ENCODE measurements at places on chromosomes 1 and 21.

- no peak for DNase-seq
These were observed 52.6 kb downstream of the TRABD2B start for GRCh38 chr1:47944561-47944960.

DNA sequence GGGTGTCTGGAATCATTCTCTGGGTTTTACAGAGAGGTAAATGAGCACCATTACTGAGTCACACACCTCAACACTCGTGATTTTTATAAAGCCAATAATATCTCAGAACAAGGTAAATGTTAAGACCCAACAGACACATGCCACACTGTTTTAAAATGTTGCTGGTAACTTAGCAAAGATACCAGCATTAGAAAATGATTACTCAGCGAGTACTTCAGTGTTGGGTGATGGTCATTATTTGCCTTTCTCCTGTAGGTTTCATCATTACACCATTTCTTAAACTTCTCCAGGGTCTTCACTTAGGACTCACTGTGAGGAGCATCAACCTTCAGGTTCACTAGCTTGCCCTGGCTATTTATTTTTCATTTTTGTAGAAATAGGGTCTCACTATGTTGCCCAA lies 6.9 kb upstream of the C4BPB start:
- DNase-seq = no peak

- DNase-seq = no peak
These were observed 98.2 kb downstream of the NEK7 start for GRCh38 chr1:198254948-198255347.

DNA sequence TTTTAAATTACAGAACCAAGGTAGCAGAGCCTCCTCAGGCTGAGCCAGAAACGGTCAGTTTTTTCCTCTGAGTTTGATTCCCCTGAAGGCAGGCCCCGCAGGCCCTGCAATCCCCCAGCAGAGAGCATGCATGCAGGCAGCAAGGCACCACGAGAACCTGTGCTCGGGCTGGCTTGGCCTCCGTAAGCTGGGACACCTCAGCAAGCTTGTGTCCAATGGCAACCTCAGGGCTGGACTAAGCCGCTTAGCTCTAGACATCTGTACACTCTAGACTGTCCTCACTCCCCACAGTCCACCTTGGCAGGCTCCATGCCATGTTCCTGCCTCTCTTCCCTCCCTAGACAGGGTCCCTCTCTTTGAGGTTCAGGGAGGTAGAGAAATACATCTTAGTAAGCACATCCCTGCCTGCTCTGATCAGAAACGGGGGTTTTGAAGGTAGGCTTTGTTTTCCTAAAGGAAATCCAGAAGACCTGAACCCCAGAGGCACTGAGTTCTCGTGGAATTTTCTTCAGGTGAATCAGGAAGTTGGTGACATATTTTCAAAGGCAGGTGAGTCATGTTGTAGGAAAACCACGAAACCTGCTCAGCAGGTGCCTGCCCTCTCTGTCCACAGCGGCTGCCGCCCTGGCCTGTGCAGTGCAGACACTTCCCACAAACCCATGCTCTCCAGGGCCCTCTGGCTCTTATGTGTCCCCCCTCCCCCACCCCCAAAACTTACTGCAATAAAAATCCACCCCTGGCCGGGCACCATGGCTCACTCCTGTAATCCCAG lies 7.0 kb downstream of the TMEM63A start:
- DNase-seq = no peak

DNA sequence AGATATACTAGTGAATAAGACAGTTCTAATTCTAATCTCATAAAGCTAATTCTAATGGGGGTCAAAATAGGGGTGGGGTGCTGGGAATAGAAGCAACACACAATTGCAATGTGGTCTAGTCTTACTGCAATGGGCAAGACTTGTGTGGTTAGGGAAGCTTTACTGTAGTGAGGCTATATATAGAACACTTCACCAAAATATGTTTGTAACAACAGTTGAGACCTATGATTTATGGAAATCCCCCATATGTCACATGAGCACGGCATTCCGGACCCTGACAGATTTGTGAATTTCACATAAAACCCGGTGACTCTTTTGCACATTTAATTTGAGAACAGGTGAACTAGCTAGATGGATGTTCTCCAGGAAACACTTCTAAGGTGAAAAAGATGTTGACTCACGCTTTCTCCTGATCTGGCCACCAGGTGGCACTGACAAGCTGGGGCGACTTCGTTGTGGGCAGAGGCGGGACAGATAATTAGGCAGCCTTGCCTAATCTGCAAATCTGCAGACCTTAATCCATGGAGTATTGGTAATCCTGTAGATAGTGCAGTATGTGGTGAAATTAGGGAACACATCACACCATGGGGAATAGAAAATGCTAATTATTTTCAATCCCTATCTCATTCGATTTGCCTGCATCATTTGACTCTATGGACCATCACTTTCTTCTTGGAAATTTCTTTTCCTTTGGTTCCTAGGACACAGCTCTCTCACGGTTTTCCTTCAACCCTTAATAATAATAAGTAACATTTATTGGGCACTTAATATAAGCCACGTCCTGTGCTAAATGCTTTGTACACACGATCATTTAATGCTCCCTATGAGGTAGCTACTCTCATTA lies 37.7 kb downstream of the KIAA0040 start:
- DNase-seq = no peak

- no peak for DNase-seq
These were observed 19.4 kb downstream of the HSD11B1 start for GRCh38 chr1:209723756-209724693.

DNA sequence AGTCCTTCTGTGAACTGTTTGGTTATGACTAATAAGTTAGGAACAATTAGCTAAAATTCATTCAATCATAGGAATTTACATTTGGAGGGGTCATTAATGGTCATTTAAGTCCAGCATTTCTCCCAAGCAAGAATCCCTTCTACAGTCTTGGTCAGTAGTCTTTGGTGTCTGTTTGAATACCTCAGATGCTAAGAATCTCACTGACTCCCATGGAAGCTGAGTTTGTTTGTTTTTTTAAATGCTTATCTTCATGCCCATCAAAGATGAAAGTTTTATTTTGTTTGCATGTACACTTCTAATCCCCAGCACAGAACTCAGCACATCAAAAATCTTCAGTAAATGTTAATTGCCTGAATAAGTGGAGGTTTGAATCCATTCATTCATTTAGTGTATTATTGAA lies 41.3 kb upstream of the SLC44A3 start:
- DNase-seq = no peak

GRCh38 chr1:16418823-16419425 lies 18.3 kb downstream of the SPATA21 start:
- no peak for DNase-seq

DNA sequence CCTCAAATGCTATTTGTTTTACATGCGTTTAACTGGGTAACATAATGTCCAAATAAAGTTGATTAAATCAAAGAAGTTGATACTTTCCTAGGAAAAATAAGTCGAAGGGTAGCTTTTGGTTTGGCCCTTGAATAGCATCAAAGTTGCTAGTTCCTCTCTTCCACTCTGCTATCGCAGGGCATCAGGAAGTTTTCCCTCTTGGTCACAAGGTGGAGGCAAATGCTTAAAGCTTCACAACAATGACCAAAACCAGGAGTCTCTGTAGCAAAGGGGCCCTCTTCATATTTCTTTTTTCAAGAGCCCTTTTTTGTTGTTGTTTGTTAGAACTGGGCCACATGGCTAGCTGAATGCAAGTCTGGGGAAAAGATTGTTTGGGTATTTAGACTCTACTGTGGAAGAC lies 668.4 kb downstream of the KCNT2 start:
- DNase-seq = no peak

DNA sequence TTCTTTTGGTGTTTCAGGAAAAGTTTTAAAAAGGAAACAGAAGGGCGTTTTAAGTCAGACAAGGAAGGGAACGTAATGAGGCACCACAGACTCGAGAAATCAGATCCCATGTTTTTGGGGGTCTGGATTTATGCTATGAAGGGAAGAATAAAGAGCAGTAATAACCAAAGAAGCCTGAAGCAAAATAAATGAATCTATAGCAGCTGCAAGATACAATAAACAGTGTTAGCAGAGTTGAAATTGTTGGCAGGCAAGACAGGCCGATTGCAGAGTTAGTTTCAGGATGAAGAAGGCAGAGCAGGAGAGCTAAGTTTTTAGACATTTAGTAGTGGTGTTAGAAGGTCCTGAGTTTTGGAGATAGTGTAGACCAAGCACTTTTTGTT lies 425 bp downstream of the DDR2 start:
- no peak for DNase-seq

- no peak for DNase-seq
These were observed 113.1 kb downstream of the SLC45A1 start for GRCh38 chr1:8431019-8431418.

GRCh38 chr1:115364046-115364779 lies 26.2 kb upstream of the NGF start:
- DNase-seq = no peak

DNA sequence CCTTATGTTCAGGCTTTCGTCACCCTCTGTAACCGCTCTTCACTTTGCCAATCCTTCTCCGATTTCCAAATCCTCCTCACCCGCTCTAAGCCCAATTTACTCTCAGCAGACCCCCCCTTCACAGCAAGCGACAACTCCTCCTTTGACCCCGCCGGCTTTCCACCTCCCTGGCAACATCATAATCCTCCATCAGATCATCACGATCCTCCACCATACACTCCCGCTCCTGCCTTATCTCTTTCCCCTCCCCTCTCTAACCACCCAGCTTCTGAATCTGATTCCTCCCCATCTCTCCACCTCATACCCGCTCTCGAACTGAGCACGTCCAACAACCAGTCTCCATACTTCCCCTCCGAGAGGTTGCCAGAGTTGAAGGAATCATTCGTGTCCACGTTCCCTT lies 7.5 kb upstream of the EVA1B start:
- DNase-seq = no peak

DNA sequence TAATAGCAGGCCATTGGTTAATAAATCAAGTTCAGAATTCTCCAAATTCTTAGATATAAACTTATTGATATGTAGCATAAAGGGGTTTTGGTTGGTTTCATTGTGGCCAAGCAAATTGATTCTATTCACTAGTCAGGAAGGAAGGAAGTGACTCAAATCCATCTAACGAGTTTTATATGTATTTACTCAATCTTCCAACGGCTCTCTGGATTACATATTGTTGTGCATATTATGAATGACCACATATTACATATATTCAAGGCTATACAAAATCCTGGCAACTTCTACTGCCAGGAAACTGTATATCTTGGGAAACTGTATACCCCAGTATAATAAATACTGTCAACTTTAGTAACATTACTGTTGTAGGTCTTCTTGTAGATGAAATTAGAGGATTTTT lies 20.1 kb upstream of the PDE4B start:
- no peak for DNase-seq

GRCh38 chr1:13760921-13761320 lies 60.9 kb downstream of the PRDM2 start:
- no peak for DNase-seq

DNA sequence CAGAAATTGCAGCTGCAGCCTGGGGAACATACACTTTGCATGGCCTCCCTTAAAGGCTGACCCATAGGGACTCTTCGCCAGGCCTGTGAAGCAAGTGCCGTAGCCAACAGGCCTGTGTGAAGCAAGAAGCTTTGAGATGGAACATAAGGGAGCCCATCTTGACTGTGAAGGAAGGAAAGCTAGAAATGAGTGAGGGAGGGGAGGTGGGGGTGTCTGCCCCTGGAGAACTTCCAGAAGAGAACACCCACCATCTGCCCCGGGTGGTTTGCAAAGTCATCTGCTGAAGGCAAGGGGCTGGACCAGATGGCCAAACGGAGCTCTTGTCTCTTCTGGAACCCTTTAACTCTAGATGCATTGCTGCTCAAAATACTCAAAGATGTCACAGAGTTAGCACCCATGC lies 103.3 kb upstream of the GRIK3 start:
- DNase-seq = no peak

DNA sequence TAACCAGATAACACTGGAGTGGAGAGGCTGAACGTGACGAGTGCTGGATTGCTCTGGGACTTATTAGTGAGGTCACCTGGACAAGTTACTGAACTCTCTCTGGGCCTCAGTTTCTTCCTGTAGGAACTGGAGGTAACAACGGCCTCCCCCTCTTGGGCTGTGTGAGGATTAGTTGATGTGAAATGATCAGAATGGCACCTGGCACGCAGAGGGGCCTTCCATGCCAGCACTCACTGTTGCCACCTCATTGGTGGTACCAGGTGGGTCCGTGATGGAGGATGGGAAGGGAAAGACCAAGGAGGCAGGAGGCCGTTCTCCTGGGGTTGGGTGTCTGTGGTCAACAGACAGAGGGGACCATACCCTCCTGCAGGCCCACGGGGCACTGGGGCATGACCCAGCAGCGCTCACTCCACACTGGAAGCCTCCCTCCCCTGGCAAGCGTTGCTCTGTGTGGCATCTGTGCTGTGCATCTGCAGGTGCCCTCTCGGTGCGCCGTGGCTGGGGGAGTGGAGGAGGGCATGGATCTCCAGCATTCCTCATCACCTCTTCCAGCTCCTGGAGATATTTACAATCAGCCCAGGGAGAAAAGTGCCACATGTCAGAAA lies 349.5 kb upstream of the VAMP3 start:
- no peak for DNase-seq

GRCh38 chr1:116374353-116375147 lies 1.5 kb downstream of the ATP1A1 start:
- no peak for DNase-seq

- DNase-seq = no peak
These were observed 5.6 kb downstream of the MFN2 start for GRCh38 chr1:11985851-11986250.

- DNase-seq = no peak
These were observed 11.1 kb upstream of the PTPN7 start for GRCh38 chr1:202171292-202172014.

GRCh38 chr21:45410865-45411809 lies 6.2 kb downstream of the COL18A1 start:
- no peak for DNase-seq

- no peak for DNase-seq
These were observed 3.1 kb upstream of the BCL10 start for GRCh38 chr1:85279458-85280080.

DNA sequence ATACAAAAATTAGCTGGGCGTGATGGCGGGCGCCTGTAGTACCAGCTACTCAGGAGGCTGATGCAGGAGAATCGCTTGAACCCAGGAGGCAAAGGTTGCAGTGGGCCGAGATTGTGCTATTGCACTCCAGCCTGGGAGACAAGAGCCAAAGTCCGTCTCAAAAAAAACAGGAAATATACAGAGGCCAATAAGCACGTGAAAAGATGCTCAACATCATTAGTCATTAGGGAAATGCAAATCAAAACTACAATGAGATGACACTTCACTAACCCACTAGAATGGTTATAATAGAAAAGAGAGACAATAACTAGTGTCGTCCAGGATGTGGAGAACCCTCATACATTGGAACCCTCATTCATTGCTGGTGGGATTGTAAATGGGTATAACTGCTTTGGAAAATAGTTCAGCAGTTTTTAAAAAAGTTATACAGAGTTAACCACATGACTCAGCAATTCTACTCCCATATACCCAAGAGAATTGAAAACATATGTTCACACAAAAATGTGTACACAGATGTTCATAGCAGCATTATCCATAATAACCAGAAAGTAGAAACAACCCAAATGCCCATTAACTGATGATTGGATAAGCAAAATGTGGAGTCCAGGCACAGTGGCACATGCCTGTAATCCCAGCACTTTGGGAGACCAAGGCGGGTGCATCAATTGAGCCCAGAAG lies 6.4 kb upstream of the E2F2 start:
- no peak for DNase-seq
